ENCODE measurements at places on chromosomes 3 and 15.

DNA sequence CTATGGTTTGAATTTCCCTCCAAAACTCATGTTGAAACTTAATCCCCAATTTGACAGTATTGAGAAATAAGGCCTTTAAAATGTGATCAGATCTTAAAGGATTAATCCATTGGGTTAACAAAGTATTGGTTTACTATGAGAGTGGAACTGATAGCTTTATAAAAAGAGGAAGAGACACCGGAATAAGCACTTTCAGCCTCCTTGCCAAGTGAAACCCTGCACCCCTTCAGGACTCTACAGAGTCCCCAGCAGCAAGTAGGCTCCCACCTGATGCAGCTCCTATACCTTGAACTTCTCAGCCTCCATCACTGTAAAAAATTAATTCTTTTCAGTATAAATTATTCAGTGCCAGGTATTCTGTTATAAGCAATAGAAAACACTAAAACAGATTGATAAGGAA, 348.3 kb downstream of the CGGBP1 start:
- DNase-seq = no peak

DNA sequence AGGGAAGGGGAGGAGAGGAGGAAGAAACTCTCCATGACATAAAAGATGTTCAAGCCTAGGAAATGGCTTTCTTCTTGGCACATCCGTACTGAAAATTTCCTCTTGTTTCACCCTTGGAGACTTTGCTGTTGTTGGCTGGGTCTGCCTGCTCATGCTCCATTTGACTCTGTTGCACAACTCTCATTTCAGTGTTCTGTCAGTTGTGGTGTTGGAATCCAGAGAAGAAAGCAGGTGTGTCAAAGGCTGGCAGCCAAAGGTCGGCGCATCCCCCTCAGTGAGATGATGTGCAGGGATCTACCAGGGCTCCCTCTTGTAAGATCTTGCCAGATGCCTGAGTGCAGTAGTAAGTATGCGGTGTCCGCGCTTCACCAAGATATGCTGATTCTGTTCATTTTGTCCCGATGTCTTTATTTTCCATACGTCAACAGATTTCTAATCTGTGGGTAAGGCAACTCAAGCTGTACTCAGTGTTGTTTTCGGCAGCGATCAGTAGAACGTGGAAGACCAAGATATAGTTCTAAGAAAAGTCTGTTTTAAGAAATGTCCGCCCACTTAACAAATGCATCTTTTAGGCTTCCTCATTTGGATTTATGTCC, 265.2 kb upstream of the GOLGA6L4 start:
- no peak for DNase-seq

DNA sequence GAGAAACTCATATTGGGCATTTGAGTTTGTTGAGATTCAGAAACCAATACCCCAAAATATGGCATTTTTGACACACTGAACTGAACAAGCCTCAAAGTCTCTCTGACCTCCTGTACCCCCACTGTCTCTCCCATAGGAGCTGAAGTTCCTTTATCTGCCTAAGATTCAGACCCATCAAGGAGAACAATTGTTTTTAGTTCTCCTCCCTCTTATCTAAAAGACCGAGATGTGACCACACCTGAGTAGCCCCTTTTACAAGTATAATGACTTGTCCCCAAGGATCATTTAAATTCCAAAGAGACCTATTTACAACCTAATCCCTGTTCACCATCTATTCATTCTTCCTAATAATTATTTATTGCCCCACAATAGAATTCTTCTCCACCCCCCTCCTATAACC, 122.1 kb upstream of the PLAAT1 start:
- no peak for DNase-seq

GRCh38 chr15:71891026-71891425, 80.7 kb downstream of the NR2E3 start:
- no peak for DNase-seq

- no peak for DNase-seq
Observed at GRCh38 chr3:16297997-16298885, 33.2 kb downstream of the OXNAD1 start.

GRCh38 chr3:194203482-194204041, 67.6 kb downstream of the HES1 start:
- peak; percentile 10 for DNase-seq

- DNase-seq = no peak
Observed at GRCh38 chr3:134328147-134328591, 46.1 kb downstream of the AMOTL2 start.

DNA sequence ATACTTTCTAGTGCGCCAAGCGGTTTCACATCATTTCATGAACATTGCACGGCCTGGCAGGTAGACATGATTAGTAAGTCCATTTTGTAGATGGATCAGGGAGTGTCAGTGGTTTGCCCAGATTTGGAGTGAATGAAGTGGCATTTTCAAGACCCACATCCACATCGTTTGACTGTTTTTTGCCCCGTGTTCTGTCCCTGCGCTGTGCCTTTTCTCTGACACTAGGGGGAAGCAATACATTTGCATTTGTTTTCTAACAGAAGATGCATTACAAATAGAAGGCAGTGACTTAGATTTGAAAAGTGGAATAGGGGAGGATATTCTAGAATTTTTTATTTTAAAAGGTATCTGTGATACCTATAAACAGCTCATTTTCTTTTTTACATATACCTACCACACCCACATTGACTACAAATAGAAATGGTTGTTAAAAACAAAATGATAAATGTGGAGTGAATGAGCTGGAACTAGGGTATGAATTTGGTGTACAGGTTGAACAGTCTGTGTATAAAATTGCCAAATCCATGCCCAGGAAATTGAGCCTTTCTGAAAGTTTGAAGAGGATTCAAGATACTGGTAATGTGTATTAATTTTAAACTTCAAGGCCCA, 98.0 kb downstream of the USP13 start:
- no peak for DNase-seq

- no peak for DNase-seq
Observed at GRCh38 chr15:94453227-94453988, 222.0 kb downstream of the MCTP2 start.

GRCh38 chr3:143139762-143140161, 20.2 kb downstream of the CHST2 start:
- DNase-seq = no peak

GRCh38 chr15:31106495-31107300, 5.2 kb upstream of the TRPM1 start:
- no peak for DNase-seq

GRCh38 chr15:93706495-93707292, 524.7 kb upstream of the MCTP2 start:
- no peak for DNase-seq

DNA sequence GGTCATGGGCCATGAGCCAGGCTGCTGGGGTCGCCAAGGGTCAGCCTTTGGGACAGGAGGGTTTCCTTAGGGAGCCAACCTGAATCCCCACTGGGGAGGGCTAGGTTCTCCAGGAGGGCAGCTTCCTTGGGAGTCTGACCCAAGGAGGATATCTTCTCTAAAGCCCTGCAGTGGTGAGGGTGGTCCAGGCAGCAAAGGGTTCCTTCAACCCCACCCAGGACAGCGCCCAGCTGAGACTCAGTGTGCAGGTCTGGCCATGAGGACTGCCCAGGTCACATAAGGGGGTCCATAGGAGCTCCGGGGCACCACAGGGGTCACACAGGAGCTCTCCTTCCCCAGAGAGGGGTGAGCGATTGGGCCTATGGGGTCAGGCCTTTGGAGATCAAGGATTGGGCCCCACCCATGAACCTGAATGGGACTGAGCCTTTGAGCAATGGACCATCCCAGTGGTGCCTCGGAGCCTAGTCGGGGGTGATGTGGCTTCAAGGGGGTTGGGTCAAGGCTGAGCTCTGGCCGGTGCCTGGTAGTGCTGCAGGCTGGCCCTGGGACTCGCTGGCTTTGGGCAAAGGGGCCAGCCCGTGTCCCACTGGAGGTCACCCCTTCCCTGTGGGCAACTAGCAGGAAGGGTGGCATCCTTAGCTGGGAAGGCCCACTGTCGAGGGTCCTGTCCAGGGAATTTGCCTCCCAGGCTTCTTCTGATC, 216.5 kb downstream of the SNRPN start:
- DNase-seq = no peak

GRCh38 chr3:12239301-12239700, 49.6 kb upstream of the PPARG start:
- DNase-seq = no peak

GRCh38 chr3:152554980-152555379, 280.0 kb upstream of the P2RY1 start:
- no peak for DNase-seq

GRCh38 chr15:84859144-84859543, 25.3 kb upstream of the SLC28A1 start:
- no peak for DNase-seq

GRCh38 chr15:83651541-83651940, 2.4 kb upstream of the ADAMTSL3 start:
- DNase-seq = no peak

- DNase-seq = no peak
Observed at GRCh38 chr3:45968149-45968548, 24.9 kb downstream of the CXCR6 start.

DNA sequence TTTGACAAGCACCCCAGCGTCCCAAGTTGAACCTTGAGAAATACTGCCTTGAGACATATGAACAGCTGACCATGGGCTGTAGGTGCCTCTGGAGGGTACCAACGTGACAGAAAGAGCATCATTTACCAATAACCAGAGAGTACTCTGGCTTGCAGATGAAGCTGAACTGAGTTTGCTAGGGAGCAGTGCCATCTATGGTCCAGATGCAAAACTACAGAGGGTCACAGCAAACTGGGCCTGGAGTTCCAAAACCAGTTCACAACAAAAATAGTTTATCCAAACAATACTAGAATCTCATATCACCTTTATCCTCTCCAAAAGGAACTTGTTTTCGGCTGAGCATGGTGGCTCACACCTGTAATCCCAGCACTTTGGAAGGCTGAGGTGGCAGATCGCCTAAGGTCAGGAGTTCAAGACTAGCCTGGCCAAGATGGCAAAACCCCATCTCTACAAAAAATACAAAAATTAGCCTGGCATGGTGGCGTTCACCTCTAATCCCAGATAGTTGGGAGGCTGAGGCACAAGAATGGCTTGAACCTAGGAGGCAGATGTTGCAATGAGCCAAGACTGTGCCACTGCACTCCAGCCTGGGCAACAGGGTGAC, 69.3 kb downstream of the CHAC1 start:
- peak; percentile 27 for DNase-seq

GRCh38 chr3:168889666-168890065, 773.8 kb downstream of the MECOM start:
- no peak for DNase-seq

DNA sequence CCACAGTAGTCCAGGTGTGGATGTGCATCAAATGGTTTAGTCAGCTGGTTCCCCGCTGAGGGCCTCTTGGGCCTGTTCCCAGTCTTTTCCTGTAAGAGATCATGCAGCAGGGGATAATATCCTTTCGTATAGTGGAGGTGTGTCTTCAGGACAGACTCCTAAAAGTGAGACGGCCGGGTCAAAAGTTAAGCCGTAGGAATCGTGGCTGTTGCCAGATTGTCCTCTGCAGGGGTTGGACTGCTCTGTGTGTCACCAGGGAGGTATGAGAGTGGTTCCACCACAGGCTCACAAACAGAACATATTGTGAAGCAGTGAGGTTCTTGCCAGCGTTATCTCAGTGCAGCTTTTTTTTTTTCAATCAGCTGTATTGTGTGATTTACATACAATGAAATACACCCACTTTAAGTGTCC, 95.0 kb downstream of the VGLL4 start:
- no peak for DNase-seq

DNA sequence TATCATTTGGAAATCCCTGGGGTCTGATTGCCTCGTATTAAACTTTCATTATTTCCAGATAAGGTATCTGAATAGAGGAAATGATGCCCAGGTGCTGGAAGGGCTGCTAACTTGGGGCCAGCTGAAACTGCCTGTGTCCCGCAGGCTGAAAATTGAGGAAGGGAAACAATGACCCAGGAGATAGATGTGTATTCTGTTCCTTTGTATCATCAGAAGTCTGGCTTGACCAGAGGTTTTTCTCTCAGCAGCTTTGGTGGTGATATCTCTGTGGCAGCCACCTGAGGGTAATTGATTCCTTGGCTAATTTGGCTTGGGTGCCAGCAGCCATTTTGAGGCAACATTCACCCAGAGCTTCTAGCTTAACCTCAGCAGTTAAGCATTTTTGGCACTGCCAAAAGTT, 90.0 kb upstream of the STT3B start:
- DNase-seq = no peak

- no peak for DNase-seq
Observed at GRCh38 chr3:65568497-65568896, 470.2 kb downstream of the MAGI1 start.

DNA sequence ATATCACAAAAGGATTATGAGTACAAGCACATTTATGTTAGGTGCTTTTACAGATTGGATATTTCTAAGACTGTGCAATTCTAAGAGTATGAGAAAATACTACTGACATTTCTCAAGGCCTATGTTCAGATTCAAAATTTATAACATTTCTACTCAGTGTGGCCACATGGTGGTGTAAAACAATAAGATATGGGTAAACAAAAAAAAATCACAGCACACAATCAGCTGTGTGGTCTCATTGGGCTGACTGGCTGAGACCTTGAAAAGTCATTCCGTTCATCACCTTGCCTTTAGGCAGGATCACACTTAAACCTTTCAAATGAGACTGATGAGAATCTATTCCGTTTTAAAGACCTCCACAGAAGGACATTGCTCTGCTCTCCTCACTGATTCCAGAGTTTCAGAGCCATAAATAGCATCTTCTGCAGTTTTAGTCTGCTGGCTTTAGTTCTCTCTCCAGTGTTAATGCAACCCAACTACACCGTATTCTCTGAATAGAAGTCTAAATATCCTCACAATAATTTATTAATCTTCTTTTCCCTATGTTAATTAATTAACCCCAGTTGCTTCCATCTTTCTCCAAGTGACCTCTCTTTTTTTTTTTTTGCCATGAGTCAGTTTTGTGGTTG, 158.2 kb downstream of the SPATA16 start:
- no peak for DNase-seq

GRCh38 chr3:58246148-58247047, 8.8 kb downstream of the ABHD6 start:
- DNase-seq = no peak
